ENCODE measurements at places on chromosomes 1 and 21.

GRCh38 chr1:207069061-207069460 lies 16.0 kb downstream of the PFKFB2 start:
- DNase-seq: no peak

- no peak for DNase-seq
These were observed 601.1 kb downstream of the USP25 start for GRCh38 chr21:16330908-16331268.

GRCh38 chr1:174243451-174244000 lies 84.2 kb downstream of the RABGAP1L start:
- no peak for DNase-seq

DNA sequence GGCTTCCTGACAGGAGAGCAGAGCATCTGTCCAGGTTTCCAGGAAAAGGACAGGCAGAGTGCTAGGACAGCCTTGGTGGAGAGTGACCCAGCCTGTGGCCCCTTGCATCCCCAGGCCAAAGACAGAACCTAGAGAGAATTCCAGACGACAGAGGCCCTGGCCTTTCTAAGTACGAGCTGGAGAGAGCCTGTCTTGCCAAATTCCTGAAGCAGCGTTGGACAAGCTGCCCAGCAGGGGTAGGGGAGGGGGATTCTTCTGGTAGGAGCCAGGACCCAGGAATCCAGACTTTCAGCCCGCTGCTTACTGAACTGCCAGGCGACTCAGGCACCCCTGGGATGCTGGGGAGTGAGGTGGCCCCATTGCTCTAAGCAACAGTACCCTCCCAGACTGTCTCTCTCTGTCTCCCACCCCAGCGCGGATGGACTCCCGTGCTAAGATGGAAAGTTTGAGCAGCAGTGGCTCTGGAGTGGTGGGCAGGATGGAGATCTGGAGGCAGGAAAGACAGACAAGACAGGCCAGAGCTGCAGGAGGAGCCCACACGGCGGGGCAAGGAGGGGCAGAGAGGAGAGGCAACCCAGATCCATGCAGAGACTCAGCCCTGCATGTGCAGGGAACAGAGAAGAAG lies 8.8 kb upstream of the PEAR1 start:
- DNase-seq: no peak

DNA sequence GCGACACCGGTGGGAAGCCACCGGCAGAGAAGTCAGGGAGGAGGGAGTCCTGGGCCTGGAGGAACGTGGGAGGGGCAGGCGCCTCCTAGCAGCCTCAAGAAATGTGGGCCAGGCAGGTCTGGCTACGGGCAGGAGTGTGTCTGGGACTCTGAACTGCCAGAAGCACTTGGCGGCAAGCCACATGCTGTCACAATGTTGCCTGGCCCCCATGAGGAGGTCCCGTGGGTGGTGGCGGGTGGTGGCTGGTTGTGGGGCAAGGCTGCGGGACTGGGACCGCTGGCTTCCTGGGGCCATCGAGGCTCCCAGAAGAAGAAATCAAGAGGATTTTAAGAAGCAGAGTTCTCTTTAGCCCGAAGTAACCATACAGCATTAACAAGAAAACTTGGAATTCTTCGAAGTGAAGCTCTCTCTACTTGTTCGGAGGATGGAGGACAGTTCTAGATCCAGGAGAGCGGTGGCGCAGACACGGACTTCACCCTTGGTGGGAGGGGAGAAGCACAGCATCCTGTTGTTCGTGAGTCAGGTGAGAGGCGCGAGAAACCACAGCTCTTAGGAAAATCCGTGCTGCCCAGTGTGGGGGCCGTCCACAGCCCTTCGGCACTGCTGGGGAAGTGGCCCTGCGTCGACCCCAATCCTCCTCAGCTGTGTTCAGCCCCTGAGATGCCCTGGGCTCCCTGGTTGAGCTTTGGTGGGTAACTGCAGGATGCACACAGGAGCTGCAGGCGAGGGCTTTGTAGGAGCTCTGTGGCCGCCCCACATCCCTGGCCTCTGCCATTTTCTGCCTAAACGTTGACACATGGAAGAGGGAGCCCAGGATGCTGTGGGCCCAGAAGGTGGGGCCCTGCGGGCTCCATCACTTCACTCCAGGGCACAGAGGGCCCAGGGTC lies 12.4 kb downstream of the SKI start:
- DNase-seq: no peak

GRCh38 chr1:9018333-9018732 lies 7.9 kb downstream of the SLC2A7 start:
- DNase-seq: no peak
